ENCODE measurements at places on chromosomes 16 and 17.
A peak's percentile ranks its signal among the peaks of the same experiment; 100 is the strongest.

DNA sequence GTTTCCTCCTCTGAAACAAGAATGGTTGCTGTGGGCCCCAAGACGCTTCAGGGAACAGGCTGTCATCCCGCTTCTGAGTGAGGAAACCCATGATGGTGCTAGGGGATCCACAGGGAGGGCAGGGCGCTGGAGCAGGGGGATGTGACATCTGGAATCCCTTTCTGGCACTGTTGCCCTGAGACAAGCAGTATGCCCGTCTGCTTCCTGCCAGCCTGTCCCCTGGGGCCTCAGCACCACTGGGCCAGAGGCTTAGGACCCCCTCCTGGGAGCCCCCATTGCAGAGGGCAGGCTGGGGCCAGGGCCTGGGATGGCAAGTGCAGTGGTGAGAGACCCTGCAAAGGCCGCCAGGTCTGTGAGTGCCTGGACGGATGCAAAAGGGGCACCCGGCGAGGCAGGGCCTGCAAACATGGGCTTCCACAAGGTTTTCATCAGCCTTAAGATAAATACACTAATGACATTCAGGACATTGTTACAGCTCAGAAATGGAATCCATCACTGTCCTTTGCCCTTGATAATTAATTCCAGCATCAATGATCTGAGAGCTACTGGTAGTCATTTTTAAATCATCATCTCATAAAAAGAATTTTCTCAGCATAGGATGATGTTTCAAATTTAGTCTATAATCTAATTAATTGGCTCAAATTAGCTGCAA lies 51.6 kb downstream of the PRMT7 start:
- no peak for DNase-seq

DNA sequence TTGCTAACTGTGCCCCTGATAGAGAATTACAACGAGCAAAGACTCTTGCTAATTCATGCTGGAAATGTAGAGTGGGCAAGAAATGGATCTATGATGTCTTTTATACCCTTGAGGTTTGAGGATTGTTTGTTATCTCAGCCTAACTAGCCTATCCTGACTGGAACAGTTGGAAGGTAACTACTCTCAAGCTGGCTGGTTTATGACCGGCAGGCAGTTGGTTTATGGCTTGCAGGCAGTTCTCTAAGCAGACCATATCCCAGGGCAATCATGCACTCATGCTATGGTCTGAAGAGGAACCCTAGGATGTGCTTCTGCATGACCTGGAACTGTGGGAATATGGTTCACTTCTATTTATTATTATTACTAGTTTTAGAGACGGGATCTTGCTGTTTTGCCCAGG lies 49.1 kb downstream of the LYRM1 start:
- DNase-seq, result no peak

DNA sequence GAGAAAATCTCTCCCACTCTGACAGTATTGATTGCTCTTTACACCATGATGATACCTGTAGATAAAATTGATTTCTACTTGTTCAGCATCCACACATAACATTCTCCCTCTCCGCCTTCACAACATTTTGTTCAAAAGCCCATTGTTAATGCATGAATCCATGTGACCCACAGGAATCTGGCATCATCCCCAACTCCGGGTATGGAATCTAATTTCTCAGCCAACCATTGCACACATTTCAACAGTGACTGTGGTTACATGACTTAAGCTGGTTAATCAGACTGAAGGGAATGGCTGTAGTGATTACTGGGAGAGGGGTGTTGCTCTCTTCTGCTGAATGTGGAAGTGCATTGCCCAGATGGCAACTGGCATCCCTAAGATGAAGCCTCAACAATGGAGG lies 161.4 kb upstream of the C16orf82 start:
- DNase-seq, result no peak

DNA sequence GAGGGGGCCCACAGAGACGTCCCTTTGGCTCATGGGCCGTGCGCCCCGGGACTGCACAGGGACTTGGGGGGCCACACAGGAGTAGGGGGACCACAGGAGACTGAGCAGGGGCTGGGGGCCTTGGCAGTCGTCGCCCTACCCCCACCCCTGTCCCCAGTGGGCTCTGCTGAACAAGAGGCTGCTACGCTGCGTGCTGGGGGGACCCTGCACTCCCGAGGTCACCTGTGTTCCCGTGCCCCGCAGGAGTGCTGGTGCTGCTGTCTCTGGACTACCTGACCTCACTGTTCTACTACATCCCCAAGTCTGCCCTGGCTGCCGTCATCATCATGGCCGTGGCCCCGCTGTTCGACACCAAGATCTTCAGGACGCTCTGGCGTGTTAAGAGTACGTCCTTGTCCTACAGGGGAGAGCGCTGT lies 14.4 kb upstream of the RNF213 start:
- DNase-seq, result no peak

GRCh38 chr16:31001507-31002249 lies 8.8 kb downstream of the STX1B start:
- DNase-seq, result no peak

- peak; percentile 77 for DNase-seq
Observed at GRCh38 chr17:65627891-65628643, 66.6 kb upstream of the AXIN2 start.

DNA sequence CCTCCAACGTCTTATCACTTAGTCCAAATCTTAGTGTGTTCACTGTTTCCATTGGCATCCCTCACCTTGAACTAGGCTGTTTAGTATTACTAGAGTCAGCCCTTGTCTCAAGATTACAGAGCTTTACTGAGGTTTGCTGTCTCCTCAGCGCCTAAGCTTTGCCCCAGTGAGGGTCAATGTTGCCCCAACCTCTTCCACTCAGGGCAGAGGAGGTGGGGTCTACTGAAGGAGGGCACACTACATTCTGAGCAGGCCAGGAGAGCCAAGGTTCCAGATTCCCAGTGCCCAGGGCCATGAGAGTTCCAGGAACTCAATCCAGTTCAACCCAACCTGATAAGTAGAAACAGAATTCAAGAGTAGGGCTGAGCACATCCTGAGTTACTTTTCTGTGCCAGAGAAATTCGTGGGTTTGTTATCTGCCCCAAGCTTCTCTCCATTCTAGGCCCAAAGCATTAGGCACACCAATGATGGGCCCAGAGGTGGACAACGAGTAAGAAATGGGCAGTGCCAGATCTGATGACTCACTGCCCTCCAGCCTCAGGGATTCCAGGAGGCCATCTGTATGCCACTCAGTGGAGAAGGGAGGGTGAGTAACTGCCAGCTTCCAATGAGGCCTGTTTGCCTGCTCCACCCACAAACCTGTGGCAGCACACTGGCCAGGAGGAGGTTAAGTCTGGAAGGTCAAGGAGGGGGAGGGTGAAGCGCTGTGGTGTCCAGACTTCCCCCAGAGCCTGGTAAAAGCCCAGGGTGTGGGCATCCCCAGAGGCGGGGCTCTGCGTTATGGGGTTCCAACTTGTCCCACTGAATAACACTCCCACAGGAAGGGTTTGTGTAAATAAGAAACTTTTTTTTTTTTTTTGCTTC lies 8.2 kb downstream of the TUBG2 start:
- peak; percentile 86 for DNase-seq

DNA sequence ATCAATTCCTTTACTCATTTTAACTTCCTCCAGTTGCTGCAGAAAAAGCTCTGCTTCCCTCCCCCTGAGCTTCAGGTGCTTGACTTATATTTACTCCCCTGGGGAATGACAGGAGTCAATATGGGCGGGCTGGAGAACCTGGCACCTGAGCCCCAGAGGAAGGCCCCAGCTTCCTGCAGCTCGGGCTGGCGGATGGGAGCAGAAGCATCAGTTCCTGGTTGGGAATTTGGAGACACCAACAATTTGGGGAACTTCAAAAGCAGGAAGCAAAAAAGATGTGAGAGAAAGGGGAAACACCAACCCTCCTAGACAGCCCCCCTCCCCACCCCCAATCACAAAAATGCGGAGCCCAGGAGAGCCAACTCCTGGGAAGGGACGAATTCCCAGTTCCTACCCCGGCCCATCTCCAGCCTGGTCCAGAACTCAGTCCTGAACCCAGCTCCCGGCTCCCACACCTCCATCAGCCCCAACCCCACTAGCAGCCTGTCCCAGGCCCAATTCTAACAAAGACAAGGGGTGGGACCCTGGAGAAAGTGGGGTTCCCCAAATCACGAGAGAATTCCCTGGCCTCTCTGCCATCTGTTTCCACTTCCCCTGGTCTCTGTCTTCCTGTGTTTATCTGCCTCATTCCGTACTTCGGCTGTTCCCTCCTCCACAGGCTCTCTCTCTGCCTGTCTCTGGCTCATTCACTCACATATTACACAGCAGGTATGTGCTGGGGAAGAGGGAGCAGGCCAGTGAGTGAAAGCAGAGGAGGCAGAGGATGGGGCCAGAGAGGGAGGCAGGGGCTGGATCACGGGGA lies 16.2 kb upstream of the ASGR2 start:
- no peak for DNase-seq

GRCh38 chr17:35889818-35890773 lies 9.9 kb upstream of the CCL5 start:
- peak; percentile 68 for DNase-seq

DNA sequence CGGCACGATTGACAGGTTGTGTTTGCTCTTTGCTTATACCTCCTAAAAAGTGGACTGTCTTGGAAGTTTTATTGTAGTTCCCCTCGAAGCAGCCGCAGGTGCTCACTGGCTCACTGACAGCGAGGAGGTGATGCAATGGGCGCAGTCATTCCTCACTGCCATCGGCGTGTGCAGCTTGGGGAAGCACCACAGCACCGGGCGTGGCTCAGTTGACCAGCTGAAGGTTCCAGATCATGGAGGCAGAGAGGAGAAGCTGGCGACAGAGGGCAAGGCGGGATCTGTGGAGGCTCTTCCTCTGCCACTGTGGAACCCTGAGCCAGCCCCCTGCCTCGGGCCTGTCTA lies 72.1 kb upstream of the TNRC6C start:
- peak; percentile 49 for DNase-seq

- DNase-seq, result no peak
Observed at GRCh38 chr17:75403131-75403530, 2.3 kb downstream of the GRB2 start.

DNA sequence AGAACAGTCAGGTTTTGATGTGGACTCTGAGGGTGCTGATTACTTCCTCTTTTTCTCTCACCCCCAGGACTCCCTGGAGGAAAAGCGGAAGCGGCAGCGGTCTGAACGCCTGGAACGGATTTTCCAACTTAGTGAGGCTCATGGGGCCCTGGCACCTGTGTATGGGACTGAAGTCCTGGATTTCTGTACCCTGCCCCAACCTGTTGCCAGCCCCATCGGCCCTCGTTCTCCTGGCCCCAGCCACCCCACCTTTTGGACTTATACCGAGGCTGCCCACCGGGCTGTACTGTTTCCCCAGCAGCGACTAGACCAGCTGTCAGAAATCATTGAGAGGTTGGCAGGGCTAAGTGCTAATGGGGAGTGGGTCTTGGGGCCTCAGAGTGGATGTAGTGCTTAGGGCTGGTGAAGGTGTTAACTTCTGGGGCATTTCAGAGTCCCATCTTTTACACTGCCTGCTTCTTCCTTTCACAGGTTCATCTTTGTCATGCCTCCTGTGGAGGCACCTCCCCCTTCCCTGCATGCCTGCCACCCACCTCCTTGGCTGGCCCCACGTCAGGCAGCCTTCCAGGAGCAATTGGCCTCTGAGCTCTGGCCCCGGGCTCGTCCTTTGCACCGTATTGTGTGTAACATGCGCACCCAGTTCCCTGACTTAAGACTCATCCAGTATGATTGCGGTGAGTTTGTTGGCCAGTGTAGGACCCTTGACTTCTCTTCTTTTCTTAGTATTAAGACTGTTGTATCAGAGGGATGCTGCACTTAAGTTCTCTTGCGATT lies 19.1 kb upstream of the PHKG2 start:
- DNase-seq, result no peak

Measured in Daoy (cell line).